ENCODE measurements at places on chromosomes 12 and 14.

DNA sequence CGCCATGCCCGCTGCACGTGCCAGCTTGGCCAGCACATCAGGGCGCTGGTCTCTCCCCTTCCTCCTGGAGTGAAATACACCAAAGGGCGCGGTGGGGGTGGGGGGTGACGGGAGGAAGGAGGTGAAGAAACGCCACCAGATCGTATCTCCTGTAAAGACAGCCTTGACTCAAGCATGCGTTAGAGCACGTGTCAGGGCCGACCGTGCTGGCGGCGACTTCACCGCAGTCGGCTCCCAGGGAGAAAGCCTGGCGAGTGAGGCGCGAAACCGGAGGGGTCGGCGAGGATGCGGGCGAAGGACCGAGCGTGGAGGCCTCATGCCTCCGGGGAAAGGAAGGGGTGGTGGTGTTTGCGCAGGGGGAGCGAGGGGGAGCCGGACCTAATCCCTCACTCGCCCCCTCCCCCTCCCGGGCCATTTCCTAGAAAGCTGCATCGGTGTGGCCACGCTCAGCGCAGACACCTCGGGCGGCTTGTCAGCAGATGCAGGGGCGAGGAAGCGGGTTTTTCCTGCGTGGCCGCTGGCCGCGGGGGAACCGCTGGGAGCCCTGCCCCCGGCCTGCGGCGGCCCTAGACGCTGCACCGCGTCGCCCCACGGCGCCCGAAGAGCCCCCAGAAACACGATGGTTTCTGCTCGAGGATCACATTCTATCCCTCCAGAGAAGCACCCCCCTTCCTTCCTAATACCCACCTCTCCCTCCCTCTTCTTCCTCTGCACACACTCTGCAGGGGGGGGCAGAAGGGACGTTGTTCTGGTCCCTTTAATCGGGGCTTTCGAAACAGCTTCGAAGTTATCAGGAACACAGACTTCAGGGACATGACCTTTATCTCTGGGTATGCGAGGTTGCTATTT, 914 bp upstream of the CCND2 start:
- DNase-seq: peak; percentile 88

GRCh38 chr14:96368534-96368933, 5.2 kb downstream of the GSKIP start:
- DNase-seq: no peak

DNA sequence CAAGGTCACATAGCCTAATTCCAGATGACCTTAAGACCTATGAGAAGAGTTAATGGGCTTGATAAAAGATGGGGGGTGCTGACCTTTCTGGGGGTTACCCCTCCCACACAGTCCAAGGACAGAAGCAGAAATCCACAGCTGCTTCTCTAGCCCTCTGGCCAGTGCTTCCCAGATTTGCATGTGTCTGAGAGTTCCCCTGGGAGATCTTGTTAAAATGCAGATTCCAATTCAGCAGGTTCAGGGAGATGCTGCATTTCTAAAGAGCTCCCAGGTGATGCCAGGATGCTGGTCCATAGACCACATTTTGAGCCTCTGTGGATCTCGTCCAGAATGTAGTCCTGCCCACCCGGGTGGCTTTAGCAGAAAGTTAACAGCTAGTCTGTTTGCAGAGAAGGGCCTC, 82.1 kb downstream of the WSCD2 start:
- DNase-seq: no peak

DNA sequence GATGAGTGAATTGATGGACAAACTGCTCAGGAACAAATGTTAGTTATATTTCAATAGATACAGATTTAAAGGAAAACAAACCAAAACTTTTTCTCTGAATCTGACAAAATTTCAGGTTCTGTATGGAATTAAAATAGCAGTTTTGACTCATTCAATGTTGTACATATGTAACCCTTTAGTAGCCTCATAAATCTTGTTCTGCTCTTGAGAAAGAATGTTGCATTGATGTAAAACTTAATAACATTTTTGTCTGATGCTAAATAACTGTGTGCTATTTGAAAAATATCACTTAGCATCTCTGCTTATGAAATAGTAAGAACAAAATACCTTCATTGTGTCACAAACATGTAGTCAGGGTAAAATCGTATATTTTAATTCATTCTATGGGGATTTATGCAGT, 168.9 kb upstream of the NOVA1 start:
- DNase-seq: no peak

DNA sequence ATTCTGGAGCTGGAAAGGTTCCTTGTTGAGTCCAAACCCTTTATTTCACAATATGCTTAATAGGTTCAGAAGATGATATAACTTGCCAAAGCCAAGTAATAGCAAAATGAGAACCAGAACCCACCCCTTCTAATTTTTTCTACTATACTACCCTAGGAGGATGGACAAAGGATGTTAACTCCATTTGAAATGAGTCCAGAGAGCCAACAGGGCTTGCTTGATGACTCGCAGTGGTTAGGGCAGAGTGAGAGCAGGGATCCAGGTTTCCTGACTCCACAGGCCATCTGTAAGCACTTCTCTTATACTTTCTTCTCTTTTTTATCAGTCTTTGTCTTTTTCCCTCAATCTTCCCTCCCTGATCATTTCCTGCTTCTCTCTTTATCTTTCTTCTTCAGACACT, 668.1 kb downstream of the MED13L start:
- DNase-seq: no peak

GRCh38 chr14:39426605-39427004, 5.6 kb downstream of the FBXO33 start:
- no peak for DNase-seq

- DNase-seq: peak; percentile 91
These were observed 7.6 kb downstream of the ISCA2 start for GRCh38 chr14:74501135-74501614.

DNA sequence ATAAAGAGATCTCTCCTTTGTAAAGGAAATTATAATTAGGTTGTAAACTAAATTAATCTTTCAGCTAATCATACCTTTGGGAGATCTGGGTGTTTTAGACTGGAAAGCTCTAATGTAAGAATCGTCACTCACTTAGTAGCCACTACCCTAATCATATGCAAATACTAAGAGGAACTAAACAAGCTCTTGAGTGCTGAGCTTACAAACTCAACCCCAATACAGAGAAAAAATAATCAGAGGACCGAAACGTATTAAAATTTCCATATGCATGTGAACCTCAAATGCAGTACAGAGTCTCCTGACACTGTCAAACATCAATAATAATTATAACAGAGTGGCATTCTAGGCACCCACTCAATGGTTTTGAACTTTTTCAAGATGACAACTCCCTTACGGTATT, 235.3 kb upstream of the FOXN3 start:
- DNase-seq: no peak

- DNase-seq: no peak
These were observed 183.9 kb upstream of the SOX5 start for GRCh38 chr12:24133384-24133783.

- no peak for DNase-seq
These were observed 203.3 kb upstream of the NUDT4 start for GRCh38 chr12:93174473-93174872.

DNA sequence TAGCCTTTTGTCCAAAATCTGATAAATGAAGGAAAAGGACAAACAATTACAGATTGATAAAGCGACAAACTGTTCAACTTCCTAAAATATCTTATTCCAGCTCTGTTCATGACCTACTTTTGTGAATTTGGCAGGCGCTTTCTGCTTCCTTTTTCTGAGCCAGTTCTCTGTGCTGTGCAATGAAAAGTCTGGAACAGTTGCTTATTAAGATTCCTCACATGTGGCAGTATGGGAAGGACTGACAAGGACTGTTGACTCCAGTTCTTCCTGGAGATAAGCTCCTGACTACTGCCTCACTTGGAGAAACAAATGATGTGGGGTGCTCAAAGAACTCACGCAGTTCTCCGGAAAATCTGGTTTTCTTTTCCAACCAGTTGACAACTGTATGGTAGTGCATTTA, 58.3 kb upstream of the ANP32D start:
- no peak for DNase-seq

DNA sequence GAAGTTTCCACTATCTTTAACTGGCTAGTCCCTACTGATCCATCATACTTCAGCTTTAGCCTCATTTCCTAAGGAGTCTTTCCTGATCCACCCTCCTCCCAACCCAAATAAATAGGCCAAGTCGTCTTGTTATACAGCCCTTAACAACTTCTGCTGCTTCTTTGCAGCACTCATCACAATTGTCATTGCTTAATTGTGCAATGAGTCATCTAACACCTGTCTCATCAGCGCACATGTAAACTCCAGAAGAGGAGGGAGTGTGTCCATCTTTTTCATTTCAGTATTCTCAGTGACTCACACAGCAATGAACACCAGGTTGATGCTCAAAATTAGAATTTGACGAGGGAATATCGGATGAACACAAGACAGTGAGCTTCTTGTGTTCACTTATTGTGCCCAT, 87.3 kb downstream of the SUDS3 start:
- no peak for DNase-seq

- no peak for DNase-seq
These were observed 61.2 kb downstream of the ATXN7L3B start for GRCh38 chr12:74598819-74599218.

DNA sequence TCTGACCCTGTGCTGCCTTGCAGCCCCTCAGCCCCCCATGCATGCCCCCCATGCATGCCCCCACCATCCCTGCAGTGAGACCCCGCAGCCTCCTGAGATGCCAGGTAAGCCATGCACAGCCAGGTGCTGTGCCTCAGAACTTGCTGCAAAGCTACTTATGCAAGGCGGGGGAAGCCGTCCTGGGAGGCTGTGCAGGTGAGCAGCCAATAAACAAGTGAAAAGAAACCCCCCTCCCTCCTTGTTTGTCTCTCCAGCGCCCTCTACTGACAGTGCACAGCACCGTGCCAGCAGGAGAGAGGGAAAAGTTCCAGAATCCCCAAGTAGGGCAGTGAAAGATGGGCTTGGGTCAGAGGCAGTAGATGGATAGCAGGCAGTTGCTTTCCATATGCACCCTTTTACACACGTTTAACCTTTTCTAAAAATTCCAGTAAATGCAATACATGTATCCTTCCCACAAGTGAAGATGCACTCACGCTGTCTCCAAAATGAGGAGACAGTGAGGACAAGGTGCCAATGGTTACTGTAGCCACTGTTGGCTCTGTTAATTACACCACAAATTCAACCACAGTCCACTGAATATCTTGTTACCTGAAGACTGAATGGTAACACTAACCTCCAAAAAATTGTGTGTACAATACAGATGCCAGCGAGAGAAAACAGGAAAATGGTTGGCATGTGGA, 18.0 kb downstream of the TNFAIP2 start:
- DNase-seq: no peak

DNA sequence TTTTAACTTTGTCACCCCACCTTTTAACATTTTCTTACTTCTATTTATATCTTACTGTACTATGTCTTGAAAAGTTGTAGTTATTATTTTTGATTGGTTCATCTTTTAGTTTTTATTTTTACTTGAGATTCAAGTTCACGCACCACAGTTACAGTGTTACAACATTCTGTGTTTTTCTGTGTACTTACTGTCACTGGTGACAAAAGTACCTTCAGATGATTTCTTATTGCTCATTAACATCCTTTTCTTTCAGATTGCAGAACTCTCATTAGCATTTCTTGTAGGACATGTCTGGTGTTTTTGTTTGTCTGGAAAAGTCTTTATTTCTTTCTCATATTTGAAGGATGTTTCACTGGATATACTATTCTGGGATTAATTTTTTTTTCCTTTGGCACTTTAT, 289.9 kb downstream of the BCAT1 start:
- no peak for DNase-seq

DNA sequence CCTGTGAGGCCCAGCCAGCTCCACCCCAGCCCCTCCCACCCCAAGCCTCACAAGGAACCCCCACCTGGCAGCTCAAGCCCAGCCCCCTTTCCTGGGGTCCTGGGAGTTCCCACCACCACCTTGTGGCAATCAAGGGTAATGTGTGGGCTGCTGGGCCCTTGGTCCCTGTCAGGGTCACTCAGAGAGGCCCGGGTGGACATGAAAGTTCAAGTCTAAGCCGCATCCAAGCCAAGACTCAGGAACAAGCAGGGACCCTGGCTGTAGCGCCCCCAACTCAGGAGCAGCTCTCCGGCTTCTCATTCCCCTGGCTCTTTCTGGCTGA, 106.4 kb upstream of the C14orf180 start:
- DNase-seq: no peak

- DNase-seq: peak; percentile 7
These were observed 2.1 kb upstream of the RABGGTA start for GRCh38 chr14:24273422-24273998.

- DNase-seq: no peak
These were observed 73.9 kb upstream of the CAPRIN2 start for GRCh38 chr12:30828686-30829085.

DNA sequence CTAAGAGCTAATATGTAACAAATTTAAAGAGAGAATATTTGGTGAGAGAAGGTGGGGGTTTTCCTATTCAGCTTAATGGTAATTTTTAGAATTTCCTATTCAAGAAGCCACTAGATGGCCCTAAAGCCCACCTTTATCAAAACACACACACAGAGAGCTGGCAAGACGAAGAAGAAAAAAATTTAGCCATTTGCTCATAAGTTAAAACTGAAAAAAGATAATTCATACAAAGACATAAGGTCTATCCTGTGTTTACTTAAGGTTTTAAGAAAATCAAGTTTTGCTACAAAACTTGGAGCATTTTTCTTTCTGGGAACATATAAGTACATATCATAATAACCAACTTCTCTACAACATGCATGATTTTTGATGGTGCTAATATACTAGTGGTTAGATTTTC, 46.8 kb upstream of the PCED1B start:
- DNase-seq: no peak

GRCh38 chr12:116727261-116727660, 10.6 kb downstream of the SPRING1 start:
- DNase-seq: no peak

DNA sequence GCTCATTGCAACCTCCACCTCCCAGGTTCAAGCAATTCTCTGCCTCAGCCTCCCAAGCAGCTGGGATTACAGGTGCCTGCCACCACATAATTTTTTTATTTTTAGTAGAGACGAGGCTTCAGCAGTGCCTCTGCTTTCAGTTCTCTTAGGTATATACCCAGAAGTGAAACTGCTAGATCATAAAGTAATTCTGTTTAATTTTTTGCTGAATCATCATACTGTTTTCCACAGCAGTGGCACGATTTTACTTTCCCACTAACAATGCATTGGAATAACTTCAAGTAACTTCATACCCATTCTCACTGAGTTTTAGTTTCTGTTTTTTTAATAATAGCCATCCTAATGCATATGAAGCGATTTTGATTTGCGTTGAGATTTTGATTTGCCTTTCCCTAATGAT, 148.0 kb upstream of the G2E3 start:
- DNase-seq: no peak

- DNase-seq: no peak
These were observed 61.7 kb downstream of the MYRFL start for GRCh38 chr12:69886715-69887114.

GRCh38 chr14:95394297-95395097, 74.8 kb upstream of the CLMN start:
- no peak for DNase-seq

GRCh38 chr12:121237415-121237814, 27.5 kb downstream of the P2RX4 start:
- no peak for DNase-seq

GRCh38 chr14:61433169-61433568, 111.8 kb downstream of the PRKCH start:
- no peak for DNase-seq

DNA sequence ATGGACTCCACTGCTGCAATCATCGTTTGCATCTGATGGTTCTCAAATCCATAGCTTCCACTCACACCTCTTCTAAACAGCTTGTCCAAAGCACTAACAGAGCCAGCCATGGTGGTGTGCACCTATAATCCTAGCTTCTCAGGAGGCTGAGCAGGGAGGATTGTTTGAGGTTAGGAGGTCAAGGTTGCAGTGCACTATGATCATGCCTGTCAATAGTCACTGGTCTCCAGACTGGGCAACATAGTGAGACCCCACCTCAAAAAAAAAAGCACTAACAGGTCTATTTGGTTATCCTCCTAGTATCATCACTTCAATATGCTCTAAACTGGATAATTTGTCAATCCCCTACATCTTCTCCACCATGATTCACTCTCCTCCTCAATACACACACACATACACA, 63.2 kb downstream of the TTC9 start:
- DNase-seq: no peak
